COR-L47 (cell line): ENCODE measurements at places on chromosomes 2 and 18.

DNA sequence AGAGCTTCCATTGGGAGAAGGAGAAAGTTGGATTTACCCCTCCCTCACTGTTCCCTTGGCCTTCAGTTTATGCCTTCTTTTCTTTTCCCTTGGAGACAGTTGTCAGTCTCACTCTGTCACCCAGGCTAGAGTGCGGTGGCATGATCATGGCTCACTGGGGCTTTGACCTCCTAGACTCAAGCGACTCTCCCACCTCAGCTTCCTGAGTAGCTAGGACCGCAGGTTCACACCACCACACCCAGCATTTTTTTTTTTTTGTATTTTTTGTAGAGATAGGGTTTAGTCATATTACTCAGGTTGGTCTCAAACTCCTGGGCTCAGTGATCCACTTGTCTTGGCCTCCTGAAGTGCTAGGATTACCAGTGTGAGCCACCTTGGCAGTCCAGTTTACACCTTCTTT, 49.9 kb downstream of the SLC9A4 start:
- no peak for DNase-seq

DNA sequence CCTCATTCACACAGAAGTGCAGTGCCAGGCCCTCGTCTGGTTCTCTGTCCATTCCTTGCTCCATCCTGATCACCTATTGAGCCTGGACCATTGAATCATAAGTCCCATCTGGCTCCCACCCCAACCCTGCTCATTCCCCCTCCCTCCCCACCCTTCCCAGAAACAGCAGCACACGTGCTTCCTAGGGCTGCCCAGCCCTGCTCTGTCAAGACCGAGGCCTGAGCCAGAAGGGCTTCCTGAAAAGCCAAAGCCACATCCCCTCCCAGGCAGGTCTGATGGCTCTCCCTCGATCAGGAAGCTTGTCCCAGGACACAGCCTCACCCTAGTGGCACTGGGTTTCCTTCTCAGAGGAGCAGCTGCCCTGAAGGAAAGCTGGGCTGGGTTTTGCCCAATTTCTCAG, 79.8 kb upstream of the FZD7 start:
- no peak for DNase-seq

GRCh38 chr18:33135951-33136660, 304.4 kb downstream of the CCDC178 start:
- no peak for DNase-seq

DNA sequence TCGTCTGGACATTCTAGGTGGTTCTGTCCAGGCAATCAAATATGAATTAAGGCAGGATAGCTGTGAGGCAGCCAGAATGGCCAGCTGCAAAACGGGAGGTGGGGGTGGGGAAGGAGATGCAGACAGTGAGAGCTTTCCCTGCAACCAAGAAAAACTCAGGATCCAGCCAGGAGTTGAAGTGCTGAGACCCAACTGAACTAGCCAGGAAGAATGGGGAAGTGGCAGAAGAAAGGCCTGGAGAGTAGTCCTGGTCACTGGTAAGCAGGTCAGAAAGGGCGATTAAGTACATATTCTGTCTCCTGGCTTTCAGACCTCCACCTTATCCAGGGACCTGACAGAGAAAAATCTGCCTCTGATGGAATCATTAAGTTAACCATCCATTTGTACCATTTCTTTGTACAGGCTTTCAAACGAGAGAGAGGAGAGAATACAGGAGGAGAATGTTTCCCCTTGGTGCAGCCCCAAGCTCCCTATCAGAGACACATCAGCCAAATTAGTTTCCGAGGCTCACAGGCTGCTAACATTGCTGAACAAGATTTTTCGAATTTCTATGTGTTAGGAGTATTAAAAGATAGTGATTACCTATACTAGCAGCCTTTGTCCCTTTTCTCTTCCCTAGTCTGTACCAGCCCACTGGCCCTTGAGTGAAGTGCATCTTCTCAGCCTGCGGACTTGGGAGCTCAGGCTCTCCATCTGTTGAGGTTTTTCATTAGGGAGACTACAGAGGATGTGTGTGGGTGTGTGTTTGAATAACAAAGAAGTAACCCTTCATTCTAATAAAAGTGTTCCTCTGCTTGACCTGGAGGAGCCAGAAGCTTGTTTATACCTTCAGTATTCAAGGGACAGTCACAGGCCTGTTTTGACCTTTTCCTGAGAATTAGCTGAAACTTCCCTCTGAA, 12.5 kb upstream of the HOXD1 start:
- no peak for DNase-seq

GRCh38 chr2:190410166-190410565, 2.0 kb downstream of the MFSD6 start:
- DNase-seq: no peak

DNA sequence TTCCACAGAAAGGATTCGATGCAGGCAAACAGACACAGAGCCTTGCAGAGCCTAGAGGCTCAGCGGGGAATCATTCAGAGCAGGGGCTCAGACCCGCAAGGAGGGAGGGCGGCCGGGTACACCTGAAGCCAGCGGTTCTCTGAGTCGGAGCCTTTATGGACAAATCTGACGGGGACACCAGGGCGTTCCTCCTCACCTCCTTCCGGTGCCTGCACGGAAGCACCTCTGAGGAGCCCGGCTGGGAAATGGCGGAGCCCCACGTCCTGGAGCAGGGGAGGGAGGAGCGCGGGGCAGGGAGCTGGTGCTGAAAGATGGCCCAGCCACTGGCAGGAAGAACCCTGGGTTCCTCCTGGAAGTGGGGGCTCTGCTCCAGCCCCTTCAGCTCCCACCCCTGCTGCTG, 193.5 kb upstream of the ALKAL2 start:
- DNase-seq: no peak

DNA sequence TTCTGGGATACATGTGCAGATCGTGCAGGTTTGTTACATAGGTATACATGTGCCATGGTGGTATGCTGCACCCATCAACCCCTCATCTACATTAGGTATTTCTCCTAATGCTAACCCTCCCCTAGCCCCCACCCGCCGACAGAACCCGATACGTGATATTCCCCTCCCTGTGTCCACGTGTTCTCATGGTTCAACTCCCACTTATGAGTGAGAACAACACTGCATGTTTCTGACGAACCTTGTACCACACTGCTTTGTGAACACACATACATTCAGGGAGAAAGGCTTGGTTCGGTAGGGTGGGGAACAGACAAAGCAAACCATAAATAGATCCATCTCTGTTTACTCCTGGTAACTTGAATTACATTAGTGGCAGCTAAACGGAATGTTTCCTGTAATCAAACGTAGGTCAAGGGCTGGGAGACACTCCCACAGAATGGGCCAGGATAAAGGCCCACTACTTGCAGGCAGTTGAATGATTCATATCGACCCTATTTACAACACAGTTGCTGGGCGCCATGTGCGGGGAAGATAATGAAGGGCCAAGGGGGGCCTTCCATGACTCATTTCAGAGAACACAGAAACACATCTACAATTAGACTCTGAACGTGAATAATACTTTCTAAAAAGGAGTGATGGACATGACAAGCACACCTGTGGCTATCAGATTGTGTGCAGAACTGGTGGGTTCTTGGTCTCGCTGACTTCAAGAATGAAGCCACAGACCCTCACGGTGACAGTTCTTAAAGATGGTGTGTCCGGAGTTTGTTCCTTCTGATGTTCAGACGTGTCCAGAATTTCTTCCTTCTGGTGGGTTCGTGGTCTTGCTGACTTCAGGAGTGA, 56.8 kb upstream of the KIDINS220 start:
- DNase-seq: peak; percentile 91

DNA sequence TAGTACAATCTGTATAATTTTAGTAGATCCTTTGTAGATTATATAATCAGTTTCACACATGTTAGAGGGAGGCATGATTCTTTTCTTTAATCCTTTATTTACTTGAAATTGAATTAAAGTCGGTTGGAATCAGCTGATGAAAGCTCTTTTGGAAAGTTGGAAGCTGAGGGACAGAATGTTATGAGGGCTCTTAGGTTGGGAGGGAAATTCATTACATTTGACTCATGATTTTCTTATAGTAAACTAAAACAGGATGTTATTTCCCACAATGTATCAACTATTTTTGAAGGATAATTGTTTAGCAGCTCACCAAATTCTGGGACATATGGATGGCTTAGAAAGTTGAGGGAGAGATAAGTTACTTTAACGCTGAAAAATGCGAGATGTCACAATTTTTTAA, 52.7 kb upstream of the TMEFF2 start:
- no peak for DNase-seq

GRCh38 chr18:23352042-23352441, 101.0 kb upstream of the RIOK3 start:
- DNase-seq: no peak

DNA sequence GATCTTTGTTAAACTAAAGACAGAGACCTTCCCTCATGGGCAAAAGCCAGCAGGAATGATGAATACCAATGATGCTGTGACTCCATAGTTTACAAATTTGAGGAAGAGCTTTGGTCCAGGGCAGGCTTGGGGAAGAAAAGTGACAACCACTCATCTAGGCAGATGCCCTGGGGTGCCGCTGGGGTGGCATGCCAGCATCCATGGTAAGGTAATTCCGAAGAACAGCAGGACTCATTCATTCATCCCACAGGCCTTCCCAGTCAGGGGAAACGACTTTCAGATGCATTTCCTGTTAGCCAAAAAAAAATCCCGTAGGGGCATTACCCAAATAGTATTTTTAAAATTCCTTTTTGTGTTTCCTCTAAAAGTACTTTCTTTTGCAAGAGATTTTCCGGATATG, 180.7 kb upstream of the SERPINE2 start:
- DNase-seq: no peak

- DNase-seq: no peak
Observed at GRCh38 chr2:168047091-168047690, 200.2 kb downstream of the STK39 start.

GRCh38 chr2:24930768-24931167, 10.7 kb upstream of the ADCY3 start:
- DNase-seq: no peak

DNA sequence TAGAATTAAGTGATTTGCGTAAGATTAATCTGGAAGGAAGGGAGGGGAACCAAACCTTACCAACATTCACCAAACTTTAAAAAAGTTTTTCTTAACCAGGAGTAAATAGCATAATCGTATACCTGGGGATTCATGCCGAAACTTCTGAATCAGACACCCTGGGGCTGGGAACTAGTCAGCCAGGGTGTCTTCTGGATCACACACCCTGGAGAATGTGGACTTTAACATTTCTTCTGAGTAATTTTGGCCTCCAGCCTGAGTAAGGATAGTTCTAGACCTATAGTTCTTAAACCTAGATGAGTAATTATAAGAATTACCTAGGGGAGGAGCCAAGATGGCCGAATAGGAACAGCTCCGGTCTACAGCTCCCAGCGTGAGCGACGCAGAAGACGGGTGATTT, 44.1 kb upstream of the MEIS1 start:
- DNase-seq: no peak

- no peak for DNase-seq
Observed at GRCh38 chr2:222900354-222900753, 39.5 kb downstream of the ACSL3 start.

DNA sequence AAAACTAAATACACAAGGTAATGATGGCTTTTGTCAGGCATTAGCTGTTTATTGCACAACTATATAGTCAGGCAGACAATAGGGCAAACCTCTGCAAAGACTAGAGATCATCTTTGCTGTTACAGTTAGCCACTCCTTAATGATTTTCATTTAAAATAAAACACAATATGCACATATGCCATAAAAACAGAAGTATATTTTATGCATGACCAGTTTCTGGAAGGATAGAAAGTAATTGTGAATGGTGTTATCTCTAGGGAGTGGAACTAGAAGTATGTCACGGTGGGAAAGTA, 102.0 kb downstream of the CHN1 start:
- DNase-seq: peak; percentile 15

DNA sequence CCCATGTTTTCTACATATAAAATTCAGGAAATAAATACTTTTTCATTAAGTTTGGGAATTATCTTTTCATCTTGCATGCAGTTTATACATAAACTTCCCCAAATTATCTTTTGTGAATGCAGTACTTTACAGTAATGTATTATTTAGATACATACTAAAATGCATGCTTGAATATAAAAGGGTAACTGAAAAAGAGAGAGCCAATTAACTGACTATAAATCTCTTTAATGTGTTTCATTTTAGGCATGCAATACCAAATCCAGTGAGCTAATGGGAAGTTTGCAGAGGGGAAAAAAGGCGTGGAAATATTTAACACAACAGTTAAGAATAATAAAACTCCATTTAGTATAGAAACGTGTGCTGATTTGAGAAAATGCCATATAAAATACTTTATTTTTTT, 39.2 kb downstream of the COL4A4 start:
- DNase-seq: no peak

DNA sequence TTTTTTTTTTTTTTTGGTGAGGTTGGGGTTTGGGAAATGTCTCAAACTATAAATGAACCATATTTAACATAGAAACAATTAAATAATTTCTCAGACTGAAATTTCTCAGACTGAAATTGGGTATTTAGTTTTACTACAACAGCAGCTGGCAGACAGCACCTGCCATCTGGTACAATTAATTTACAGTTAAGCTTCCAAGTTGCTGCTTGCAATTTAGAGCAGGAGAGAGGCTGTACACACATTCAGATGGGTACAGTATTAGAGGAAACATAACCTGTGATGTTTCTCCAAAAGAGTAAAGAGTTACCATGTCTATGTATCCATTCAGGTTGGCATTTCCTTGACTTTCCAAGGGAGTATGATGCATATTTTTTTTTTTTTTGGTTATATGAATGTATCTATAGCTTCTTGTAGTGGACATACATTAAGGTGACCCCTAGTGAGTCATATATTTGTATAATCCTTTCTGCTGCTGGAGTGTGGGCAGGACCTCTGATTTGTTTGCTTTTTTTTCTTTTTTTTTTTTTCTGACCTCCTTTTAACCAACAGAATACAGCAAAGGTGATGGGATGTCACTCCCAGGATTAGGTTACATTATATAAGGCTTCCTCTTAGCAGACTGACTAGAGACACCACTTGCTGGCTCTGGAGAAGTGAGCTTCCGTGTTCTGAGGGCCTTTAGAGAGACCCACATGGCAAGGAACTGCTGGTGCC, 201.7 kb downstream of the PTH2R start:
- peak; percentile 38 for DNase-seq

DNA sequence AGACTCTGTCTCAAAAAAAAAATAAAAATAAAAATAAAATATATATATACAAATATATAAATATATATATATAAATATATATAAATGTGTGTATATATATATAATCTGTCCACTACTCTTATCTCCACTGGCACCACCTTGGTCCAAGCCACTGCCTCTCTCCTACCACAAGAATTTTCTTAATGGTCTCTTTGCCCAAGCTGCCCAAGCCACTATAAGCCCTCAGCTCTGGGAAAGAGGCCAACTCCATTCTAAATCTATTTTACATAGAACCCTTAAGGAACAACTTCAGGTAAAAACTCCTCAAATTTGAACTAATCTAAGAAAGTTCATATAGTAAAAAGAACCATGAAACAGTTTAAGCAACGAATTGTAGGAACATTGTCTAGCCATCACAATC, 45.6 kb upstream of the GREB1L start:
- DNase-seq: no peak

DNA sequence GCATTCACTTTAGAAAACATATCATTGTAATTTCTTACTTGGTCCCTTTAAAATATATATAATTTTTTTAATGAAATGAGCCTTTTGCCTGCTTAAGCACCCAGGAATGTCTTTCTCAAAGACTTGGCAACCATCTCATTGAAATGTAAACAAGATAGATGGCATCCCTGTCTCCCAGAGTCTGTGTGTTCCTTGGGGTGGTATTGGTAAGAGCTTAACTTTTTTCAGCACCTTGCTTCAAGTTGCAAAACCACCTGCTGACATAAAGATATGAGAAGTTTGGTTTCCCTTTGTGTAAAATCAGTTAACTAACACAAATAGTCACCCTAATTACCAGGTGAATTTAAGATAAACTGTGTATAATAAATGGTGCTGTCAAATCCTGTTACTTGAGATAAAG, 266.9 kb downstream of the DSC3 start:
- DNase-seq: no peak

- DNase-seq: peak; percentile 29
Observed at GRCh38 chr2:69642709-69643601, 584 bp downstream of the AAK1 start.
